ENCODE measurements at places on chromosomes 5 and 9. TPM values are rescaled to one million over a fixed set of nuclear protein-coding genes. Genes with fewer than 3 reads are reported as not detected.

DNA sequence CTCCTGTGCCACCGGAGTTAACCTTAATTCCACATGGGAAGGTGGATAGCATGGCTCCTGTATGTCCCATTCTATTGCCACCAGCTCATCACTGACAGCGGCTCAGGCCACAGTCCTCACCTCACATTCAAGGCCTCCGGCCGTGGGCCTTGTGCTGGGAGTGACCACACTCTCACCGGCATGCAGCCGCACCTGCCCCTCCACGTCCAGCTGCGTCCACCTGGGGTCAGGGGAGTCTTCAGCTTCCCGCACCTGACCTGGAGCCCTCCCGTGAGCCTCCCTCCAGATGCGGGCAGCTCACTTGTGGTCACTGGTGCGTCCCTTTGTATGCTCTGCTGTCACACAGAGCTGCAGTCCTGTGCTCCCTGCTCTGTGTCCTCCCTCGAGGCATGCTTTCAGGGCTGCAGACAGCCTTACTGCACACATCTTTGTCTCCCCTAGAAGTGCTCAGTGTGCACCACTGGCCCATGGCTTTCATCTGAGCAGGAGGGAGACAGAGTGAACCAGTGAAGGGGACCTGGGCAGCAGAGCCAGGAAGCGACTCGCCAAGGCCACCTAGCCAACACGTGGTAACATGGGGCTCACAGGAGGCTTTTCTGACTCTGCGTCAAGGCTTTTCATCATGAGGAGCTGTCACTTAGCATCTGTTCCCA is 210.1 kb downstream of the ERCC6L2 start:
- no peak overlapping the region for H3K27ac ChIP-seq
- peaks cover 17% of the 10 kb centered on the region for H3K4me1 ChIP-seq
- no peak for DNase-seq
- no peaks in the 10 kb centered on the region for H3K36me3 ChIP-seq

- H3K4me1 ChIP-seq: peaks cover 13% of the 10 kb centered on the region
- peak overlapping the region; percentile 75 for H3K27ac ChIP-seq
- DNase-seq: no peak
- H3K27me3 ChIP-seq: peaks cover 27% of the 10 kb centered on the region
- no peak overlapping the region for H3K4me3 ChIP-seq
Observed at GRCh38 chr9:81824802-81825730, 103.2 kb upstream of the SPATA31D4 start.

Gene OR13C2
- 0.28 TPM for total RNA-seq

GRCh38 chr5:52983731-52984636 is 5.2 kb upstream of the ITGA2 start:
- peaks cover 3% of the 10 kb centered on the region for H3K4me1 ChIP-seq
- no peak overlapping the region for H3K27ac ChIP-seq
- no peak for DNase-seq
- no peaks in the 10 kb centered on the region for H3K36me3 ChIP-seq

Gene IL7R
- 0.50 TPM for total RNA-seq

Gene BAAT
- total RNA-seq: 0.22 TPM

DNA sequence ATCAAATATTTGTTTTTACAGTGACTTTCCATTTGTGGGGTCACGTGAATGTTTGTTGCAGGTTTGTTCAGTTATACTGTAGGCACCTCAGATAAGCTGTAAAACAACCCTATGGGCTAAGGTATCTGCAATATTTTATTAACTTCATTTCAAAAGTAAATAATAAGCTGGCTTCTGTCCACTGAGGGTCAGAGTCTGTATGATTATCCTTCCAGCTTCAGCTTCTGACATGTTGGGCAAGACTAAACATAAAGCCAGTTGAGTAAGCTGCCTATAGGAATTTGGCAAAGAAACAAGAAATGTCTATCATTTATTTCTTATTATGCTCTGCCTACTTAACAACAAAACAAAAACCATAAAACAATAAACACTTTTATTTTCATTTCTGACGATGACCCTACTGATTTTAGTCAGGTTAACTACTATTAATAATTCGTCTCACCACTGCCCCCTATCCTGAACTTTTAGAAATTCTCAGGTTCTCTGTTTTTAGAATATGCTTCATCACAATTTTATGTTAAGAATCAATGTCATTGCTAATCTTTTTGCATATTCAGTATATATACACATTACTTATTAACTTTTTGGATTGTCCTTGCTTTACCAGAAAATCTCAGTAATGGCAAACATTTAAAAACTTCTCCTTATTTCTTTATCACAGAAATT is 413.6 kb upstream of the ADAMTSL1 start:
- no peaks in the 10 kb centered on the region for H3K27me3 ChIP-seq
- H3K36me3 ChIP-seq: no peaks in the 10 kb centered on the region
- H3K4me3 ChIP-seq: no peak overlapping the region
- no peak for DNase-seq

Gene IGFBPL1
- total RNA-seq: 6.7 TPM

Gene TAF11L10
- total RNA-seq: not detected
